ENCODE measurements at places on chromosomes 2 and 18.
A peak's percentile ranks its signal among the peaks of the same experiment; 100 is the strongest.

DNA sequence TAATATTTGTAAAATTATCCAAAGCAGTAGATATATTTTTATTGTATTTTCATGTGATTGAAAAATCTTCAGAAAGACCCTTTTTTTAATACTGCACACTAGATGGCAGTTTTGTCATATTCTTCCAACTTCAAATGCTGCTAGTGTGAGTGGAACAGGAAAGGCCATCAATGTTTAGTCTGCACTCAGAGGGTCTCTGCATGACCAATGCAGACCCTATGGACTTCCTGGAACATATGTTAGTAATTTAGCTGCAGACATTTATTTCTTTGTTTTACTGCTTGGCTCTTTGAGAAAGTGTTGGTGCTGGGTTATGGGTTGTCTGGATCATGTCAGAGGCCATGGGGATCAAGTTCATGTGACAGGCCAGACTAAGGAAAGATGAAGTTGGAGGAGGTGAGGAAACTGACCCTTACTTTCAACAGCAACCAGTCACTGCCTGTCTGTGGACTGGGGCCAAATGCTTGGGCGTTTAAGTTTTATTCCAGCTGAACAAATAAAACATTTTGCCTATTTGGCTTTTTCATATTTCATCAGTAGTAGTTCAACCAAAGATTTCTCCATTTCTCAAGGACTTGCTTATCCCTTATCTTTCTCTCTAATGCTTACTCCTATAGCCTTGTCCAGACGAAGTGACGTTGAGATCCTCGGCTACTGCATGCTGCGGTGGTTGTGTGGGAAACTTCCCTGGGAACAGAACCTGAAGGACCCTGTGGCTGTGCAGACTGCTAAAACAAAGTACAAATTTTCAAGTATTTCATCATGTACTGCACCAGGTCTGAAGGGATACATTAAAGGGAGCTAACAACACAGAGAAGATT, 84.8 kb downstream of the VRK2 start:
- DNase-seq = peak; percentile 5

- no peak for DNase-seq
These were observed 687.3 kb downstream of the NRXN1 start for GRCh38 chr2:50344509-50345106.

GRCh38 chr2:145090841-145091761, 571.2 kb upstream of the ZEB2 start:
- DNase-seq = no peak

GRCh38 chr2:147232225-147232669, 612.6 kb upstream of the ACVR2A start:
- DNase-seq = no peak

GRCh38 chr18:48418539-48419276, 9.5 kb upstream of the ZBTB7C start:
- no peak for DNase-seq

DNA sequence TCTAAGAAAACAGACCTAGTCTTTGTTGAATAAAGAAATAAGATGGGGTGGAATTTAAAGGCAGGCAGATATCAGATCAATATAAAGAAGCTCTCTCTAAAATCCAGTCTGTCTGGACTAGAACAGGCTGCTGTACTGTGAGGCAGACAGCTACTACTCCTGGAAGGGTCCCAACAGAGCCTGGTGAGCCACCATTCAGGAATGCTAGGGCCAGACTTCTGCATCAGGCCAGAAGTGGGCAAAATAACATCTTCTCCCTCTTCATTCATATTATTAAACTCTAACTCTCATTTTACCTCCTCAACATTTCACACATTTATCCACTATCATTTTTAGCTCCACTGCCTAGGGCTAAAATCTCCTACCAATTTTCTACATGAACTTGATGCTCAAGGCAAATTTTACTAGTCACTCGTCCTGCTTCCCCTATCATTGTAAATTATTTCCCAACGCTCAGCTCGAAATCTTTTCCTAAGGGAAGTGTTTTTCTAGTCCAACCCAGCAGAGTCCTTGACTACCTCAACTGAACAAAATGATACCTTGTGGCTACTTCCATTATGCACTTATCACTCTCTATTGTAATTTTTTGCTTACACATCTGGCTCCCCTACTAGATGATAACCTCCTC, 45.2 kb upstream of the GLS start:
- DNase-seq = no peak

DNA sequence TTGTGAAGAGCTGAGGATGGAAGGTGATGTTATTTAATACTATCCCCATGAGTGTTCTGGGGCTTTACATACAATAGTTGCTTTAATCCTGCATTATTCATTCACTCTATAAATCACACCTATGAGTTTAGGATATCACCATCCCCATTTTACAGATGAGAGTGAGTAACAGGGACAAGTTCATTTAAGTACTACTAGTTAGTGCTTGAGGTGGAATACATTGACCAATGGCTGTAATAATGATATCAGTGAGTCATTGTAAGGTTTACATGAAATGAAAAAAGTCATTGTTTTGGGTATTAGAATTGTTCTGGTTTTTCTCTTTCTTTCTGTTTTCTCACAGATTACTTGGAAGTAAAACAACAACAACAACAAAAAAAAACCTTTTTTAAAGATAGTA, 42.5 kb downstream of the TANC1 start:
- DNase-seq = no peak

GRCh38 chr18:27707201-27707600, 469.7 kb downstream of the CDH2 start:
- DNase-seq = no peak

- no peak for DNase-seq
These were observed 640.0 kb upstream of the LRRTM4 start for GRCh38 chr2:78162202-78162601.

DNA sequence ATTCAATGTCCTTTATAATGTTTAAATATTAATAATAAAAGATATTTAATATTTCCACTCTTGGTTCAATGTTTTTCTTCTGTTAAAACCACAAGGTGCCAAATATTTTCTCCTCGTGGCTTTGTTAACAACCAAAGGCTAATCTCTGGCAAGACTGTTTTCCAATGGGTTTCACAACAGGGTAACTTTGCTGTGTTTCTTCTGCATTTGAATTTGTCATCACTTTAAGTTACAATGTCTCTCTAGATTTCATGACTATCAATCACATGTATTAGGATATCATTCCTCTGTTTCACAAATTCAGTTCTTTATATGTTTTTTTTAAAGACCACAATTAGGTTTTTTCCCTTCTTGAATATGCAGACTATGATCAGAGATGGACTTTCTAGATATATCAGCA, 469.8 kb upstream of the ACVR2A start:
- DNase-seq = no peak

DNA sequence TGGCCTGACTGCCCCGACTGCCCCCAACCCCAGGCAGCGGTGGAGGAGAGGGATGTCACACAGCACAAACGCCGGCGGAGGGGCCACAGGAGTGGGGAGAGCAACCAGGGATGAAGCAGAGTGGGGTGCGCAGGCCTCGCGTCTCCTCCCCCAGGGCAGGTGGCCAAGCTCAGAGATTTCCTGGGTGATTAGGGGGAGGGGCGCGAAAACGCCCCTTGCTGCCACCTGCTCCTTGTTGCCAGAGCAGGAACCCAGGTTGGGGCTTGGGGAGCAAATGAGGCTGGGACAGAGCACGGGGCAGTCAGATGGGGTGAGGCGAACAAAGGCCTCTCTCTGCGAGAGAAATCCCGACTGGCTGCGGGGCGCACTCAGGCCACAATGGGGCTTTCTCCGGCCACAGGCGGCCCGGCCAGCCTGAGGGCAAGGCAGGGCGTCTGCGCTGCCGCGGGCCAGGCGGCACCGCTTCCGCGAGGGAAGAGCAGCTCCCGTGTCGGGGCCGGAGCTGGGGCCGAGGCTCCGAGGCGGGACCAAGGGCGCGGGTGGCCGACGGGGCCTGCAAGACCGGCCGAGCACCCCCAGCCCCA, 11.5 kb downstream of the TEX44 start:
- DNase-seq = no peak

DNA sequence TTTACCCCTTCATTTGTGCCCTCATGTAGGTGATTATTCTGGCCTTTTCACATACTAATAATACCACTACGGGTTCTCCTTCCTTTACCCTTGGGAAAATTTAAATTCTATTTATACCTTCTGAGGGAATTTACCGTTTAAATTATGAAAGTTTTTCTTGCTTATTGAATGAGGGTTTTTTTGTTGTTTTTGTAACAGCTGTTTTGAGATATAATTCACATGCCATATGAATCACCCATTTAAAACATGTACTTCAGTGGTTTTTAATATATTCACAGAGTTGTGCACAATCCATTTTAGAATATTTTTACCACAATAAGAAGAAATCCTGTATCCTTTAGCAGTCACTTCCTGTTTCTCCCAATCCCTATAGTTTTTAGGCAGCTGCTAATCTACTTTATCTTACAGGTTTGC, 54.7 kb downstream of the EML4 start:
- no peak for DNase-seq

- no peak for DNase-seq
These were observed 771.5 kb downstream of the GALR1 start for GRCh38 chr18:78021196-78021595.

DNA sequence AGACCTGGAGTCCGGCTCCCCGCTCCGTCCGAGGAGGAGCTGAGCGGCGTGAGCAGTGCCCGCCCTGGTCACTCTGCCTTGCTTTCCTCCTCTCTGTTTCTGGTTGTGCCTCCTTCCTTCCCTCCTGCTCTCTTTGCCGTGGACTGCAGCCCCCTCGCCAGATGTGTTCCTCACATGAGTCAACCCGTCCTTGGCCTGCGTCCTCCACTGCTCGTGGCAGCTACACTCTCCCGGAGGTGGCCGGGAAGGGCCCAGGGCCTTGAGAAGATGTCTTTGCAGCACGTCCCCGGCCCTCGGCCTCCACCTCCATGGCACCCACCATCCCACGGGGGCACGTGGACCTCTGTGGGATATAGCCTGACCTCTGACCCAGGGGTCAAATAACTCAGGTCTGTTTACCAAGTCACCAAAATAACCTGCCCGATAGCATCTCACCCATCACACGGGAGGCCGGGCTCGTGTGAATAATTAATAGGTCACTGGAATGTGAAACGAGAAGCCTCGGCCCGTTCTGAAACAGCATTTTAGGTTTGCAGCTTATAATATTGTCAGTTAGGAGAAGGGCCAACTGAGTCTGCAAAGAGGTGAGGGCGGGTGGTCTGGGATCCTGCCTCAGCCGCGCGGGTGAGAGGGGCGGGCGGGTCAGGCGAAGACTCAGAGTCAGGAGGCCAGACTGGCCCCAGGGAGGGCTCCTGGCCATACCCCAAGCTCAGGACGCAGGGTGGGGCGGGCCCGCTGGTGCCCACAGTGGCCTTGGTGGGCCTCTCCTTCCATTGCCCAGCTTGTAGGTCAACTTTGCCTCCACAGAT, 42.6 kb downstream of the NFATC1 start:
- DNase-seq = no peak

GRCh38 chr2:183259921-183260320, 135.7 kb downstream of the NUP35 start:
- no peak for DNase-seq

GRCh38 chr18:42401131-42401673, 446.2 kb downstream of the PIK3C3 start:
- no peak for DNase-seq

- DNase-seq = no peak
These were observed 310.9 kb upstream of the COL3A1 start for GRCh38 chr2:188663301-188663700.

DNA sequence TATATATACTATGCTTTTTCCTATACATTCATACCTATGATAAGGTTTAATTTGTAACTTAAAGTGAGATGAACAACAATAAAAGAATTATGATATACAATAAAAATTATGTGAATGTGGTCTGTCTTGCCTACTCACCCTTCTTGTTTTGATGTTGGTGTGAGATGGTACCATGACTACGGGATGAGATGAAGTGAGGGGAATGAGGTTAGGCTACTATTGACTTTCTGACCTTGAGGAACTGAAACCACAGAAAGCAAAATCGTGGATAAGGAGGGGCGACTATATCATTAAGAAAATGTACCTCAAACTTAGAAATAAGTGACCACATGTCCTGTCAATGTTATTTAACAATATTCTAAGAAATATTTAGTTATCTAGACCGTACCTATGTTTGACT, 103.9 kb upstream of the PPP1CB start:
- no peak for DNase-seq

- no peak for DNase-seq
These were observed 60.4 kb upstream of the RNF152 start for GRCh38 chr18:61953161-61953560.

DNA sequence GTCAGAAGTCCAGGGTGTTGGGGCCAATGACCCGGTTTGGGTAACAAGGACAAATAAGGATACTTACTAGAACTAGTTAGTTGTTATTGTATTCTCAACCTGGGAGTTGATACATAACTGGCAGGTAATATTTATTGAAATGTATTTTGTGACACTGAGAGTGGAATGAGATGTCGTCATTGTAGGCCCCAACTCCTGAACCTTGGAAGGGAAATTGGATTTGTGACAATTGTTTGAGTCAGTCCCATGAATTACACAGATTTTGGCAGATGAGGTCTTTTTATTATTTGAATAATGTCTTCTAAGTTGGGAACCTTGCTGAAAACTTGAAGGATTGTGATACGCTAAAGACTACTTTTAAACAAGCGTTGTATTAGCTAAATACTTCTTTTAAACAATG, 5.1 kb downstream of the TIMM21 start:
- no peak for DNase-seq

- no peak for DNase-seq
These were observed 148.1 kb downstream of the DYSF start for GRCh38 chr2:71601136-71602114.

GRCh38 chr18:23450022-23450421, 3.1 kb upstream of the RIOK3 start:
- no peak for DNase-seq

DNA sequence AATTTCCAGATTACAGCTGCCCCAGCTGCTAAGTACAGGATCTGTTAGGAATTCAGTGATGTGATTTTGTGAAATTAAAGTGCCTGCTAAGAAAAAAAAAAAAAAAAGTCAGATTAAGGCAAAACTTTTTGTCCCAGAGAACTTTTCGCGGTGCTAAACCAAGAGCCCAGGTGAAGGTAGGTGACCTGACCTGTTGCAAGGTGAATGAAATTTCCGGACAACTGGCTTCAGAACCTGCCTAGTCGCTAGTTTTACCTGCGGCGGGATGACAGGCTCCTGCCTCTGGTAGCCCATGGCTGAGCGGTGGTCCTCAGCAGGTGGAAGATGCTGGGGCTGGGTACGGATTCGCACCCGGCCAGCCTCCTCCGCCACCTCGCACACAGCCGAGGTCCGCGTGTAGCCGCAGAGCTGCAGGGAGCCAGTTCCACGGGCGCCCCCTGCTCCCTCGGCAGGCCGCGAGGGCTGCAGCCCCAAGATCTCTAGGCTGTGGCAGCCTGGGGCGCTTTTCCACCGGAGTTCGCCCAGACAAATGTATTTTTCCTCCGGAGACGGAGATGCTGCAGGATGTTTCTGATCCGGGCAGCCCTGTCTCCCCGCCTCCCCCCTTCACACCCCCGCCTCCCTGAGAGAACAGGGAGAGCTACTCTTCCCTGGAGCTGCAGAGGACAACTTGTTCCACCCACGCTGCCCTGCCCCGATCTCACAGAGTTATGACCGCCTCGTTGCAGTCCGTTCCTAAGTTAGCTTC, at the start of gene SLC38A11:
TSS of gene SLC38A11 (minus strand) at position 572 of the 748 bp plus-strand sequence. CDS start at position 294, 278 bp downstream.
- DNase-seq = no peak

- no peak for DNase-seq
These were observed 93.2 kb downstream of the MC4R start for GRCh38 chr18:60279391-60279790.

GRCh38 chr2:88483200-88483599, 30.7 kb upstream of the FOXI3 start:
- DNase-seq = no peak

- no peak for DNase-seq
These were observed 377.5 kb downstream of the OSR1 start for GRCh38 chr2:18980786-18981430.

Measured in Jurkat, Clone E6-1 (cell line).